ENCODE measurements at places on chromosomes 6 and 20. TPM values are rescaled to one million over a fixed set of nuclear protein-coding genes. Genes with fewer than 3 reads are reported as not detected.

TNNC2 gene
- 2.1 TPM for total RNA-seq

SLC17A2 gene
- not detected for total RNA-seq

ZC2HC1B gene
- not detected for total RNA-seq

DEFB126 gene
- total RNA-seq: not detected

- DNase-seq: no peak
Observed at GRCh38 chr6:30741063-30741779, 1.3 kb downstream of the FLOT1 start.

- DNase-seq: peak; percentile 38
Observed at GRCh38 chr6:76861403-76861802, 601.9 kb downstream of the HTR1B start.

DNA sequence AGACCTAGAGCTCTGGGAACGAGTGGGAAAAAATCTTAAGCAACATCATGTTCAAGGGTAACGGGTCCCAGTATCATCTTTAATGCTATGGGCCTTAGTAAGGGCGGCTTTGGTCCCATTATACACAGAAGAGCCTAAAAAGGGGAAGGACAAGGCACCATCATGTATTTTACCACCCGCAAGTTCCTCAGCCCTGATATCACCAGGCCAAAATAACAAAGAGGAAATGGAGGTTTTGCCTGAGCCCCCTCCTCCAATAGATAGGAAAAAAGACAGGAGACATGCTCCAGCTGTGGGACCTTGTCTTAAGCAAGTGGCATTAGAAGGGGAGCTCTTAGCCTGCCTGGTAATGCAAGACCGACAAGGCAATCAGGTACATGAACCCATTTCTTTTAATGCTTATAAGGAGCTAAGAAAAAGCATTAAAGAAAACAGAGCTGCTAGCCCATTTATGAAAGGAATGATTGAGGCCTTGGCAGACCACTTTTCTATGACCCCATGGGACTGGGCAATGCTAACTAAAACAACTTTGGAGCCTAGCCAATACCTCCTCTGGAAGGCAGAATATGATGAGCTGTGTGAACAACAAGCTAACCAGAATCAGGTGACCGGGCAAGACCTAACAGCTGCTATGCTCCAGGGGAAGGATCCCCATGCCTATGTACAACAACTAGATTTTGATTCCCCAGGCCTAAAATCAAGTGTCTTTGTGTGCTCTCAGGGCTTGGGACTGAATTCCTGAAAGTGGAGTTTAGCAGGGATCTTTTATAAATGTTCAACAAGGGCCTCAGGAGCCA is 23.2 kb downstream of the HLA-DPA1 start:
- DNase-seq: no peak

DNA sequence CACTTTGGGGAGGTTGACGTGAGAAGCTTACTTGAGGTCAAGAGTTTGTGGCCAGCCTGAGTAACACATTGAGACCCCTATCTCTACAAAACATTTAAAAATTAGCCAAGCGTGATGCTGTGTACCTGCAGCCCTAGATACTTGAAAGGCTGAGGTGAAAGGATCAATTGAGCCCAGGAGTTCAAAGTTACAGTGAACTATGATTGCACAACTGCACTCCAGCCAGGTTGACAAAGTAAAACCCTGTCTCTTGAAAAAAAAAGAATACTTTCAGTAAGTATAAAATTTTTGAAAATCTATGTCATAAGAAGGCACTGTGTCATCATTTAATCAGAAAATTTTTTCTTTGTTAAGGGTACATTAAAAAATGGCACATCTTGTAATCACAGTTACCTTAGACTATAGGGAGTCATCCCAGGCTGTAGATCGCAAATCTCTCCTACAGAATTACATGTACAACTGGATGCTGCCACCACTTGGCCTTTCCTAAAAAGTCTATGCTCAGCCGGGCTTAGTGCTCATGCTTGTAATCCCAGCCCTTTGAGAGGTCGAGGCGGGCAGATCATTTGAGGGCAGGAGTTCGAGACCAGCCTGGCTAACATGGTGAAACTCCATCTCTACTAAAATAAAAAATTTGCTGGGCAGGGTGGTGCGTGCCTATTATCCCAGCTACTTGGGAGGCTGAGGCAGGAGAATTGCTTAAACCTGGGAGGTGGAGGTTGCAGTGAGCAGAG is 17.0 kb upstream of the MRS2 start:
- no peak for DNase-seq

GRCh38 chr6:143050509-143050908 is 10.2 kb upstream of the AIG1 start:
- DNase-seq: no peak

DNA sequence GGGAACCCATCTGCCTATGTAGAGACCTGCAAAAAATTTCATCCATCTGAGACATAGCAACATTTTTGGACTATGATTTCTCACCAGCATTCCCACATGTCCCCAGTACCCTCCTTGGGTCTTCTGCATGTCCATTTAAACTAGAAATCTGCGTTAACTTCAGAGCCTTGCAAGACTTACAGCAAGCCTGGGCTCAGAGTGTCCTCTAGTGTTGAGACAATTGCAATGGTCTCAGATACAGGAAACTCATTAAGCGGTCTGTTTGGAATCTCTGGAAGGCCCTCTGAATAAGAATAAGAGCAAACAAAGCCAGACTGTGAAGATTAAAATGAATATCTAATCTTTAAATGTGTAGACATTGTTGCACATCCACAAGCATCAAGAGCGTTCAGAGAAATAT is 20.5 kb upstream of the PI3 start:
- no peak for DNase-seq

GRCh38 chr20:47417245-47418068 is 61.0 kb upstream of the ZMYND8 start:
- DNase-seq: no peak

All from mucosa of descending colon (tissue), 3 donors.